ENCODE measurements at places on chromosomes 13 and 19.

- no peak overlapping the region for H3K4me3 ChIP-seq
- no peaks in the 10 kb centered on the region for H3K4me1 ChIP-seq
Measured at GRCh38 chr13:88086577-88086976, 415.4 kb downstream of the SLITRK5 start.

- no peak overlapping the region for H3K4me3 ChIP-seq
- H3K36me3 ChIP-seq = no peaks in the 10 kb centered on the region
- no peaks in the 10 kb centered on the region for H3K27me3 ChIP-seq
- H3K4me1 ChIP-seq = peaks cover under 1% of the 10 kb centered on the region
Measured at GRCh38 chr13:30668312-30668711, 50.6 kb downstream of the USPL1 start.

- peaks cover 1% of the 10 kb centered on the region for H3K27me3 ChIP-seq
- DNase-seq = no peak
- no peaks in the 10 kb centered on the region for H3K36me3 ChIP-seq
- peaks cover 13% of the 10 kb centered on the region for H3K4me1 ChIP-seq
- H3K27ac ChIP-seq = no peak overlapping the region
Measured at GRCh38 chr13:109500146-109500773, 286.1 kb downstream of the IRS2 start.

DNA sequence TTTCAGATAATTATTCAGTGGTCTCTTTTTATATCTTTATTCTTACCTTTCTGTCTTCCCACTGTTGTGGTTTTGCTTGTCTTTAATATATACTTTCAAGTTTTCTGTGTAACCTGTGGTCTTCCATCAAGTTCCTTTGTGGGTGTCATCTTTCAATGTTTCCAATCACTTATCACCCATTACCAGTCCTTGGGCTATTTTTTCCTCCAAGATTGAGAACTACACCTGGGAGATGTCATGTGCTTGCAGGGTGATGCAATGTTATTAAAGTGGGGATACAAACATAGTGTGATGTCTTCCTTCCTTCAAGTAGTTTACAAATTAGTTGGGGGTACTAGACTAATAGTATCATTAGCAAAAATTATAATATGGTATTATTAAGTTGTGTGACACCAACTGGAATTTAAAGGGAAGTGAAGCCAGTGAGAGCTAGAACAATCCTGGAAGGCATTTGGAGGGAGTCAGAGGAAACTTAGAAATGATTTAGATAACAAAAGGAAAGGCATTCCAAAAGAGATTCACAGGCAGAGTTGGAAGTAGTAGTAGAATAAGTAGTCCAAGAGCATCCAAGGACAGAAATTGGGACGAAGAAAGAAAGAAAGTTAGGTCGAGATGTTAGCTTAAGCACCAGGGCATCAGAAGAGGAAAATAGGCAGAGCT, 3.4 kb downstream of the FNDC3A start:
- no peaks in the 10 kb centered on the region for H3K36me3 ChIP-seq
- H3K4me3 ChIP-seq = no peak overlapping the region
- no peak for DNase-seq
- H3K4me1 ChIP-seq = peaks cover 36% of the 10 kb centered on the region
- H3K27ac ChIP-seq = no peak overlapping the region

DNA sequence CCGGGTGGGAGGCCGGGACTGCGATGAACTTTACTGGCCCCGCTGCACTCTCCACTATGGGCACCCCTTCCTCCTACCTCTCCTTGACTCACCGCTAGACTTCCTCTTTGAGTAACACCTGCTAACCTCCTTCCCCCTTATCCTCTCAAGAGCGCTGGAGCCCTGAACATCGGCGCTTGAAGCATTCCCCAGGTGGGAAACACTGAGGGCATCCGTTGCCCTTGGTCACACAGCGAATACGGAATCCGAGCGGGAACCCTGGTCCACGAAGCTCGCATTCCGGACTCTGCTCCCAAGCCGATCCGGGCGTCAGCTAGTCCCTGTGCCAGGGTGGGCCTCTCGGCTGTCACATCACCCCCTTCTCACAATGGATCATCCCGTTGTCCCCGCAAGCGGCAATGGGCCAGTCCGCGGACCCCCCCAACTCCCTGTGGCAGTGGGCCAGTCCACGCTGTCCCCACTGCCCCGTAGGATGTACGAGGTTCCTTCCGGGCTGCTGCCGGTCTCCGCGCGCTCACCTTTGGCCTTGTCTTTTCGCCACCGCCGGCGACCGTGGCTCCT, 4.2 kb downstream of the LIPE start:
- no peak overlapping the region for H3K27ac ChIP-seq
- H3K4me1 ChIP-seq = peaks cover 29% of the 10 kb centered on the region
- H3K36me3 ChIP-seq = no peaks in the 10 kb centered on the region
- H3K27me3 ChIP-seq = peaks cover 5% of the 10 kb centered on the region
- DNase-seq = peak; percentile 64

DNA sequence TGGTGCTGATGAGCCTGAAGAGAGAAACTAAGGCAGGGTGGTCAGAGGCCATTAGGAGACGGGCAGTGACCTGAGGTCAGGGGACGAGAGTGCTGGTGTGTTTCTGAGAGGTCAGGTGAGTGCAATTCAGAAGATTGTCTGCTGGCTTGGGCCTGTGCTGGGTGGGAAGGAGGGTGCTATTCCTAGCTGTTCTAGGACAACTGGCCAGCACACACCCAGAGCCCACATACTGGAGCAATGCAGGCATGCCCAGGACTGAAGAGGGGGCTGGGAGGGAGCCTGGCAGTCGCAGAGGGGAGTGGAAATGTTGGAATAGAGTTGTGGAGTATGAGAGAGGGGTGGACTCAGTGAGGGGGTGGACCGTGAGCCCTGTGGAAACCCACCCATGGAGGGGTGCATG, 16.5 kb downstream of the ARHGEF7 start:
- peaks cover 29% of the 10 kb centered on the region for H3K27me3 ChIP-seq
- no peak overlapping the region for H3K4me3 ChIP-seq
- peaks cover 25% of the 10 kb centered on the region for H3K4me1 ChIP-seq
- no peak for DNase-seq
- H3K27ac ChIP-seq = no peak overlapping the region

GRCh38 chr13:60397704-60398378, 821 bp downstream of the TDRD3 start:
- H3K27me3 ChIP-seq = no peaks in the 10 kb centered on the region
- peak overlapping the region; percentile 90 for H3K27ac ChIP-seq
- DNase-seq = peak; percentile 71
- H3K4me1 ChIP-seq = peaks cover 36% of the 10 kb centered on the region
- H3K36me3 ChIP-seq = no peaks in the 10 kb centered on the region

GRCh38 chr13:26756961-26757360, 3.6 kb downstream of the GPR12 start:
- peaks cover 10% of the 10 kb centered on the region for H3K4me1 ChIP-seq
- H3K36me3 ChIP-seq = no peaks in the 10 kb centered on the region
- no peak for DNase-seq
- no peak overlapping the region for H3K27ac ChIP-seq
- no peak overlapping the region for H3K4me3 ChIP-seq

- no peak overlapping the region for H3K4me3 ChIP-seq
- peaks cover 11% of the 10 kb centered on the region for H3K27me3 ChIP-seq
- peaks cover 20% of the 10 kb centered on the region for H3K4me1 ChIP-seq
Measured at GRCh38 chr19:39542206-39542605, 2.2 kb upstream of the EID2 start.

DNA sequence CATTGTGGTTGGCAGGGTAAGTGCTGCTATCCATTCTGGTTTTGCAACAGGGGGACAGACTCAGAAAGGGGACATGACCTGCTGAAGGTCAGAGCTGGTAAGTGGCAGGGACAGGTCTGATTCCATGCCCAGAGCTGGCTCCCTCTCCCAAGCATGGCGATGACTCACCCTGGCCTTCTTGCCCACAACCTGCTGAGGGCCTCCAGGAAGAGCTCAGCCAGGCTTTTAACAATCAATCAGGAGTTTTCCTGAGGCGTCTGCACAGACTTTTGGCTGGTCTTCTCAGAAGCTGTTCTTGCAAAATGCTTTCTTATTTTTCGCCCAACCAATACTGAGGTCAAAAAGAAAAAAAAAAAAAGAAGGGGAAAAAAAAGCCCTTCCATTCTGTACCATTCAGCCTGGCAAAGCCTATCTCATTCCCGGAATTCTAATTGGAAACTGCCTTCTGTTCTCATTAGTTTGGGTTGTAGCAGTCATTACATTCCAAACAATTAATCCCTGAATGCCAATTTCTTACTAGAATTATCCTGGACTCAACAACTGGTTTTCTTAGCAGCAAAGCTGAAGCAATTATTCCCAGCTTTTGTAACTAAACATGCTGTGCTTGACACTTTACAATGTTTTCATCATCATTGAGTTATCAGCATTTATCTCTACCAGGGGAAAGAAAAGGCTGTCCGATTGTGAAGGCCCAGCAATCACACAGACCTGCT, 17.7 kb downstream of the SIAH3 start:
- no peaks in the 10 kb centered on the region for H3K36me3 ChIP-seq
- no peak overlapping the region for H3K27ac ChIP-seq
- DNase-seq = no peak
- peaks cover 10% of the 10 kb centered on the region for H3K4me1 ChIP-seq
- H3K27me3 ChIP-seq = peaks cover 14% of the 10 kb centered on the region
- H3K4me3 ChIP-seq = no peak overlapping the region

DNA sequence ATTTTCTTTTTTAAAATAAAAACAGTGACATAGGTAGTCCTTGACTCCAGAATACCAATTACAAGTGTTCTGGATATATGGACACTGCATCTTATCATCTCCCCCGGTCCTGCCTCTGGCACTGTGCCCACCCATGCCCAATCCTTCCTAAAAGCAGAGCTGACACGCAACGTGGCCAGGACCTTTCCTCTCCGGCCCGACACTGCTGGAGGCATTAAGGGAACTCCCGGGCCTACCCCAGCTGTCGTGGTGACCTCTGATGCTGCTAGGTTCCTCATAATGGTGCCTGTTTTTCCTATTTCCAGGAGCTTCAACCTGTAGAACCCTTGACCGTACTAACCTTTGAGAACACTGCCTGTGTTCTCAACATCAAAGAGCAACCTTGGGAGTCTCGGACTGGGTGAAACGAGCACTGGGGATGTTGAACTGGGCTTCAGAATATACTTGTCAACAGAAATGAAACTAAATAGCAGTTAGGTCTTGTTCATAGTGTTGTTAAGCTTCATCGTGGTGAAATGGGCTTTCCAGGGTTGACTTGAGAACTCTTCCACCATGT, 13.9 kb upstream of the RNF113B start:
- no peak for DNase-seq
- no peaks in the 10 kb centered on the region for H3K27me3 ChIP-seq
- H3K4me3 ChIP-seq = no peak overlapping the region
- H3K4me1 ChIP-seq = peaks cover 79% of the 10 kb centered on the region
- H3K27ac ChIP-seq = peak overlapping the region; percentile 90

- H3K4me3 ChIP-seq = no peak overlapping the region
- peaks cover 5% of the 10 kb centered on the region for H3K27me3 ChIP-seq
- peaks cover 39% of the 10 kb centered on the region for H3K4me1 ChIP-seq
- DNase-seq = no peak
- H3K36me3 ChIP-seq = peaks cover 1% of the 10 kb centered on the region
- H3K27ac ChIP-seq = peak overlapping the region; percentile 59
Measured at GRCh38 chr13:39512687-39513086, 90.3 kb downstream of the LHFPL6 start.

DNA sequence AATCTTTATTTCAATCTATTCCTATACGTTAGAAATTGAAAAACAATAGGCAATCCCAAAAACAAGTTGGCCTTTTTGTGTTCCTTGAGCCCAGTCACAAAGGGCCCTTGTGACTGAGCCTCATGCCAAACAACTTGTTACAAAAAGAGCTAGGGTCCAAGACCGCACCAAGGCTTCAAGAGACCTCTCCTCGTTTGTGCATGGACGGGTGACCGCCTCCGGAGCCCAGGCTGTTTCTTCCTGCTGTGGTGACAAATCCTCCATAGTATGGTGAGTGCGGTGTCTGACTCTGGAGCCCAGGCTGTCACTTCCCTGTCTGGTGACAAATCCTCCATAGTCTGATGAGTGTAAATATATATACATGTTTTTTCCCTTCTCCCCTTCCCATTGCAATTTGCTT, 63.7 kb downstream of the ZNF93 start:
- no peak overlapping the region for H3K4me3 ChIP-seq
- H3K27ac ChIP-seq = no peak overlapping the region
- no peaks in the 10 kb centered on the region for H3K36me3 ChIP-seq
- DNase-seq = no peak

DNA sequence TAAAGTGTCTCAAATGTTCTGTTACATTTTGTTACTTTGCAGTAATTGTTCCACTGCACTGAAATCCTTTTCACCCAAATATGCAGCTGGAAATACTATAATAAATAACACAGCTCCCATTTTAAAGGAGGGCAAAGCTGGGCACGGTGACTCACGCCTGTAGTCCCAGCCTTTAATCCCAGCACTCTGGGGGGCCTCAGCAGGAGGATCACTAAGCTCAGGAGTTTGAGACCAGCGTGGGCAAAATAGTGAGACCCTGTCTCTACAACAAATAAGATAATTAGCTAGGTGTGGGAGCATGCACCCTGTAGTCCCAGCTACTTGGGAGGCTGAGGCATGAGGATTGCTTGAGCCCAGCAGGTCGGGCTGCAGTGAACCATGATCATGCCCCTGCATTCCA, 7.5 kb upstream of the UBAC2 start:
- H3K4me1 ChIP-seq = peaks cover 17% of the 10 kb centered on the region
- no peak for DNase-seq
- H3K27ac ChIP-seq = no peak overlapping the region

DNA sequence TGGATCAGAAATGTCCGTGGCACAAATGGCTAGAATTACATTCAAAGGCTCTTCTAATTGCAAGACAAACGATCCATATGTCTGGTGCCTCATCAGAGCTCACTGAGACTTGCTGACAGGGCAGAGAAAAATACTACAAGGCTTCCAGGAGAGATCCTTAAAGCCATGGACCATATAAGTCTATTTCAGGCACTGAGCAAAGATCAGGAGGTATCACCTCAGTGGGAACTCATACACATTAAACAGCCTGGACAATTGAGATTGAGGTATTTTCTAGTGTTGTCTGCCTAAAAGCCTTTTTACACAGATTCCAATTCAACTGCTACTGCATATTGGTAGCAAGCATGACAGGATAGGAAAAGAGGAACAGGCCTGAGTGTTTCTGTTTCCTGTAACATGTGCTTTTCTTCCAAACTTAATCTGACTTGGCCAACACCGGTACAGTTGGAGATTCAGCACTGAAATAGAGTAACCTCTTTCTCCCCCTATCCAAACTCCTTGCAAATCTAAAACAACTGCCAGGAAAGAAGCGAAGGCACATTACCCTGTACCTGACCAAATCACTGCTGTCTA, 65.9 kb downstream of the SERP2 start:
- no peak overlapping the region for H3K4me3 ChIP-seq
- DNase-seq = no peak
- H3K27ac ChIP-seq = no peak overlapping the region
- H3K4me1 ChIP-seq = peaks cover 13% of the 10 kb centered on the region
- peaks cover 3% of the 10 kb centered on the region for H3K36me3 ChIP-seq
- H3K27me3 ChIP-seq = no peaks in the 10 kb centered on the region

- H3K36me3 ChIP-seq = no peaks in the 10 kb centered on the region
Measured at GRCh38 chr19:4130744-4131438, 7.0 kb upstream of the MAP2K2 start.

- no peak overlapping the region for H3K27ac ChIP-seq
- DNase-seq = no peak
- H3K27me3 ChIP-seq = no peaks in the 10 kb centered on the region
- peaks cover 5% of the 10 kb centered on the region for H3K4me1 ChIP-seq
- no peaks in the 10 kb centered on the region for H3K36me3 ChIP-seq
- H3K4me3 ChIP-seq = no peak overlapping the region
Measured at GRCh38 chr13:66071029-66071428, 1159.1 kb downstream of the PCDH9 start.

GRCh38 chr19:58387338-58388174, 487 bp downstream of the RPS5 start:
- peaks cover 14% of the 10 kb centered on the region for H3K36me3 ChIP-seq
- peak overlapping the region; percentile 96 for H3K4me3 ChIP-seq
- no peaks in the 10 kb centered on the region for H3K27me3 ChIP-seq
- no peak for DNase-seq
- peaks cover 24% of the 10 kb centered on the region for H3K4me1 ChIP-seq
- H3K27ac ChIP-seq = peak overlapping the region; percentile 98
